Activated CD8-positive, alpha-beta memory T cell treated with anti-CD3 and anti-CD28 coated beads, Interleukin-2, amount 10 ng/mL, durations not matched to agents 7 days and 5 days (primary cell): ENCODE measurements at places on chromosomes 6 and 20. TPM values are rescaled to one million over a fixed set of nuclear protein-coding genes. Genes with fewer than 3 reads are reported as not detected.
A peak's percentile ranks its signal among the peaks of the same experiment; 100 is the strongest.

DNA sequence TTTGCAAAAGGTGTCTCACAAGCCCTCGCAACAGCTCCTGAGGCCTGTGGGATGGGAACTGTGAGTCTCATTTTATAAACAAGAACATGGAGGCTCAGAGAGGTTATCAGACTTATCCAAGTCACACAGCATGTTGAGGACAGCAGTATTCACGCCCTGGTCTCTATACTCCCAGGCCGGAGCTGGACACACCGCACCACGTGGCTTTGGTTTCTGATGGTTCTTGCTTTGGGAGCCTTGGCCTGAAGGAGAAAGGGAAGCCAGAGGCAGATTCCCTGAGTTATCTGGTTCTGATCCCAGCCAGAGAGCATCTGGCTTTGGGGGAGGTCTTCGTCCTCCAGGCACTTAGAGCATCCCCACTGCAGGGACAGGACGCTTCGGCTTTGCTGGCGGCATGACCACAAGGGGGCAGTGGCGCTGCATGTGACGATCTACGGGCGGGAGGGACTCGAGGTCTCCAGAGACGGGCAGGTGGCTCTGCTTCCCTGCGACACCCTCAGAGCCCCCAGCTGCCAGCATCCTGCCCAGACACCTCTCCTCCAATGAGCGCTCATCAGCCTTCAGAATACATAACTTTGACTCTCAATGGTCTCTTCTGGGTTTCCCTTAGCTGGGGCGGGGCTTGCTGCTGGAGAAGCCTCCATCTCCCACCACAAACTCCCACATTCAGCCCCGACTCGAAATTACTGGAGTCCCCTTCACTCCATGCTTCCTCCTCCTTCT is 51.4 kb upstream of the SAYSD1 start:
- DNase-seq: peak; percentile 89

- DNase-seq: no peak
These were observed 269.0 kb downstream of the SMOC2 start for GRCh38 chr6:168709991-168710390.

- no peak for DNase-seq
These were observed 8.0 kb downstream of the ZNF335 start for GRCh38 chr20:45964006-45964400.

DNA sequence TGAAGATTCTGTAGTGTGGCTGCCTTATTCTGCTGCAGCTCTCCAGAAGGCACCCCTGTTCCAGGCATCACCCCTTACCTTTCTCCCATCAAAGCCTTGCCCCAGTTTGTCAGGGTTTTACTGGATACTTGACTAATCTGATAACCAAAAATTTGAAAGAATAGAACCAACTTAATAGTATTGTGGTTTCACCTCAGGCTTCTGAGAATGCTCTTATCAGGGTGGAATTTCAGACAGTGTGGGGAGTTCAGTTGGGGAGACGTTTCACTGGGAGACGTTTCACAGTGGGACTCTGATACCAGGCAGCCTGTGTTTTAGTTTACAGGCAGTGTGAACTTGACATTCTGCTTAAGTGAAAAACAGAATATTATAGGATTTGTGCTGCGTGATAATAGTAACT is 50.5 kb downstream of the SCAND1 start:
- no peak for DNase-seq

DNA sequence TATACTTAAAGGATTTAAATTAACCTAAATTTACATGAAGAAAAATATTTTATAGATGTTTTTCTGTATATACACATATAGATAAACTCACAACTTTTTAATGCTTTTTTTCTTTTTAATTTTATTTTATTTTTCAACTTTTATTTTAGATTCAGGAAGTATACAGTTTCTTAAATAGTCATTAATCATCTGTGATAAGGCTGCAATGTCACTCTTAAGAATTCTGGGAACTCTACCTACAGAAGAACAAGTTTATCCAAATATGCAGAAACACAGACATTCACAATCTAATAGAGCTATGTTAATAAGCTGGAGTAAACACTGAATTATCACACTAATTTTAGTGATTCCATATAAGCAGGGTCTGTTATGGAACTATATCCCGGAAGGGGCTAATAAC is 181.2 kb downstream of the TASP1 start:
- DNase-seq: no peak

- no peak for DNase-seq
These were observed 731.6 kb upstream of the GJE1 start for GRCh38 chr6:141401168-141401567.

DNA sequence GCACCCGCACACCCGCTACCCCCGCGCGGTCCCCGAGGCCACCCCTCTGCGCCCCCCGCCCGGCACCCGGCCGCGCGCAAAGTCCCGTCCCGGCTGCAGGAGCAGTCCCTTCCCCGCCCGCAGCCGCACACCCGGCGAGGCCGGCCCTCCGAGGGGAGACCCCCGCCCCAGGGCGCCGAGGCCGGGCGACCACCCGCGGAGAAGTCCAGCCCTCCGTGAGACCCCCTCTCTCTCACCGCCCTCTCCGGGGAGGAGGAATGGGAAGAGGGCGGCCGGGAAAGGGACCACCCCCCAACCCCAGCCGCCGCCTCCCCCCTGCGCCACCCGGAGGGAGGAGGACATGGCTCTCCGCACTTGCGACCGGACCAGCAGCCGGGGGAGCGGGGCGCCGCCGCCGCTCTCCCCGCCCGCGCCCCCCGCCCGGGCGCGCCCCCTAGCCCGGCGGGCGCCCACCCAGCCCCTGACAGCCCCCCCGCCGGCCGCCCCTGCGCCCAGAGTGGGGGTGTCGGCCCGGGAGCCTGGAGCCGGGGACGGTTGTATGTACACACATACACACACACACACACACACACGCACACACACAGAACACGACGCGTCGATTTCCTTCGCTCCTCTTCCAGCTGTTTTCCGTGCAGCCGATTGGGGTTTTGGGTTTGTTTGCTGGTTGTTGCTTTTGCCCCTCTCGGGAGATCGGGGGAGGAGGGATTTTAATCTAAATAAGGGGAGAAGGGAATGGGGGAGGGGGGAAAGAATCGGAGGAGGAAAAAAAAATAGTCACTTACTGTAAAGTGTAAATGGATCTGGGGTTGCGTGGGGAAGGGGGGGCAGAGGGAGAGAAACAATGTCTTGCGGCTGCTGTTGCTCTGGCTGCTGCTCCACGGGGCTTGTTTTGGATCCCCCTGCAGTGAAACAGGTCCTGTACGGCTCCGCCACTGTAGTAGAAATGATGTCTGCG is at the start of gene ATXN1:
TSS of gene ATXN1 (minus strand) at position 945 of the 955 bp plus-strand sequence.
- DNase-seq: peak; percentile 66

SMPDL3A gene
- 0.52 TPM for total RNA-seq

KIF25 gene
- not detected for total RNA-seq

SDCBP2 gene
- 4.3 TPM for total RNA-seq

COL21A1 gene
- not detected for total RNA-seq
